Activated CD4-positive, CD25-positive, alpha-beta regulatory T cell (primary cell): ENCODE measurements at places on chromosomes 6 and 20.

DNA sequence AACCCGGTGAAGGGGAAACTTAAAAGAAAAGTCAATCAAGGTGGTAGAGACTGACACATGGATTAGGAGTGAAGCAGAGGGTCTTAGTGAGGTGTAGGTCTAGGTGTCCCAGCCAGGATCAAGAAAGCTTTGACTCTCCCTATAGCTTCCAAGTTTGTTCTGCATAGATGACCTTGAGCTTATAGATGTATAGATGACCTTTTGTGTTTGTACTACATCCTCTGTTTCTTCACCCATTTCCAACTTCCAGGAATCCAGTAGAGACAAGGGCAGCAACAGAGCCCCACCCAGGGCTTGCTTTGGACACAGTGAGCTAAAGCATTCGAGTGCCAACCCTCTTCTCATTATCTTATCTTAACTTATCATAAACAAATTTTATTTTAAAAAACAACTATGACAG lies 1.8 kb upstream of the MRPS18A start:
- no peak for DNase-seq

DNA sequence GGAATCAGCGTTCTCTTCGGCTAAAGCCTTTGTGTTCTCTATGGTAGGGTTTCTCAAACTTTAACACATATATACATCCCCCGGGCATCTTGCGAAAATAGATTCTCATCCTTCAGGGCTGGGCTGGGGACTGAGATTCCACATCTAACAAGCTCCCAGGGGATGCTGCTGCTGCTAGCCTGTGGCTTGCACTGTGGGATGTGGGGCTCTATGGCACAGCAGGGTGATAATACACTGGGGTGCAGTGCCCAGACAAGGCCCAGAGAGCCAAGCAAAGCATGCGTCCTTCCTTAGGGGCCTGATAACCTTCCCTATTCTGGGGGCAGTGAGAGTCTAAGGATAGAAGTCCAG lies 102.0 kb downstream of the LAMP5 start:
- DNase-seq: no peak

GRCh38 chr6:29941471-29941870 lies 861 bp upstream of the HLA-A start:
- DNase-seq: no peak

GRCh38 chr20:32506721-32507120 lies 78.4 kb downstream of the NOL4L start:
- no peak for DNase-seq

- no peak for DNase-seq
Observed at GRCh38 chr20:10113746-10114145, 79.0 kb downstream of the ANKEF1 start.

DNA sequence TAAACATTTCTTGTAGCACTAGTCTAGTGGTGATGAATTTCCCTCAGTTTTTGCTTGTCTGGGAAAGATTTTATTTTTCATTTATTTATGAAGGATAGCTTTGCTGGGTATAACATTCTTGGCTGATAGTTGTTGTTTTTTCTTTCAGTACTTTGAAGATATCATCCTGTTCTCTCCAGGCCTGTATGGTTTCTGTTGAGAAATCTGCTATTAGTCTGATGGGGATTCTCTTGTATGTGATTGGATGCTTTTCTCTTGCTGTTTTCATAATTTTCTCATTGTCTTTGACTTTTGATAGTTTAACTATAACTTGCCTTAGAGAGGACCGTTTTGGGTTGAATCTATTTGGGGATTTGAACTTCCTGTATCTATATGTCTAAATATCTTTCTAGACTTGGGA lies 207.1 kb downstream of the PACRG start:
- DNase-seq: no peak

DNA sequence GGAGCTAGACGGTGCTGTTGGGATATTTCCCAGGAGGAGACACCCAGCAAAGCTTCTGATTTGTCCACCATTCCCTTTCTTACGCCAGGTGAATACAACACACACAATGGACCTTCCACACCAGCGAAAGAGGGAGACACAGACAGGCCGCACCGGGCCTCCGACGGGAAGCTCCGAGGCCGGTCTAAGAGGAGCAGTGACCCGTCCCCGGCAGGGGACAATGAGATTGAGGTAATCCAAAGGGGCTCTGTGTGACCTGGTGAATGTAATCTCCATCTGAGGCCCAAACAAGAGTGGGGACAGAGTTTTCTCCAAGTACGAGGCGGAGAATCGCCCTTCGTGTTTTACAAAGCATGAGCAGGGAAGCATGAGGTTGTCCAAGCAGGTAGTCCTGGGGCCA lies 194.5 kb downstream of the EYA2 start:
- DNase-seq: no peak

GRCh38 chr20:60787276-60787675 lies 464.8 kb upstream of the CDH4 start:
- no peak for DNase-seq

- DNase-seq: peak; percentile 22
Observed at GRCh38 chr20:10511509-10512251, 76.6 kb downstream of the SLX4IP start.

DNA sequence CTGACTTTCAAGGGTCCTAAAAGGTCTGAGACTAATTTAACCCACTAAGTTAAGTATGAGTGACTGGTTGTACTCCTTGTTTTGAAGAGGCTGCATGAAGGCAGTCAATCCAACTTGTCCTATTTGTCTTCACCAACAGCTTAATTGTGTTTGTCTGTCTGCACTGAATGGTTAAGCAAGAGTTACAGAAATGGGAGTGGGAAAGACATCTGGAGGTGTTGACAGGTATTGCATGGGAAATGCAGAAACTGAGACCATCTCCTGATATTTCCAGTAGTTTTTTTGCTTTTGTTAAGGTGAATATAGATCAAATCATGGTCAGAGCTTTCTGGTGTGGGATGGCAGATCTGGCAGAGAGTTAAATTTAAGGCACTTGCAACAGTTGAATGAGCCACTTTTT lies 6.5 kb downstream of the FUT9 start:
- no peak for DNase-seq

DNA sequence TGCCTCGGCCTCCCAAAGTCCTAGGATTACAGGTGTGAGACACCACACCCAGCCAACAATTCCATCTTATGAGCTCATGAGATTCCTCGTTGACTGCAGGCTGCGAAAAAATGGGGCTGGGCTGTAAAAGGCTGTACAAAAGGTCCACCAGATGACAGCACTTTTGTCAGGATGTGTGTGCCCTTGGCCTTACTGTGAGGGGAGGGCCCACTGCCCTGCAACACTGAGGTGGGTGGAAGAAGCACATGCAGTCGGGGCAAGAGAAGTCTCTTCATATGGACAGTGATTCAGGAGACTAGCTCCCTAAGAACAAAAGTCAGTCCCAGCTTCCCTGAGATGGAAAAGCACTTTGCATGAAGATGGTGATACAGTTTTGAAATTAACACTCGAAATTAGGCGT lies 50.5 kb downstream of the KCTD20 start:
- DNase-seq: no peak

DNA sequence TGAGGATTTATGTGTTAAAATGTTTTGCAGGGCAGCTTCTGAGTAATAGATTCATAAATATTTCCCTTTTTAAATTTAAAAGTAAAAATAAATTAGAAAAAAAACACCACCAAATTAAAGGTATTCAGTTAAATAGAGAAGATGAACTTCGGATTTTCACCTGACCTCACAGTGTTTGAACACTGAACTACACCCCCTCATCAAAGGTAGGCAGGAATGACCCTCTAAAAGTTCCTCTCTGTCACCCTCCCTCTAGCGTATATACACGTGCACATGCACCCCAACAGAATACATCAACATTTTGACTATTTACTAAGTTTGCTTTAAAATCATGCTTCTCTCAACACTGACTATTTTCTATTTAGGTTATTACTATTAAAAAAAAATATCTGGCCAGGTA lies 528.3 kb downstream of the QKI start:
- no peak for DNase-seq

DNA sequence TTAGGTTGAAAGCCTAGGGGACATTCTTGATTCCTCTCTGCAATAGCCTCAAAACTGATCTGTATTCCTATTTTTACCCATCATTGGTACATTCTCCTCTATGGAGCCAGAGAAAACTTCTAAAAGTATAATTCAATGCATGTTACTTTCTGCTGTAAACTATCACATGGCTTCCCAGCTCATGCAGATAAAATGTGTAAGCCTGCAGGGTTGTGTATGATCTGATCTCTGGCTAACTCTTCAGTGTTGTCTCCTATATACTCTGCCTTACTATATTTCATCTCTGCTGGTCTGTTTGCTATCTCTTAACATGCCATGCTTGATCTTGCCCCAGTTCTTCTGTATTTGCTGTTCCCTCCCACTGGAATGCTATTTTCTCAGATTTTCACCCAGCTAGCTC lies 323.3 kb upstream of the RSPO3 start:
- DNase-seq: no peak

GRCh38 chr6:139882977-139883728 lies 508.7 kb upstream of the CITED2 start:
- no peak for DNase-seq

- DNase-seq: no peak
Observed at GRCh38 chr20:53597521-53598120, 4.0 kb upstream of the ZNF217 start.

DNA sequence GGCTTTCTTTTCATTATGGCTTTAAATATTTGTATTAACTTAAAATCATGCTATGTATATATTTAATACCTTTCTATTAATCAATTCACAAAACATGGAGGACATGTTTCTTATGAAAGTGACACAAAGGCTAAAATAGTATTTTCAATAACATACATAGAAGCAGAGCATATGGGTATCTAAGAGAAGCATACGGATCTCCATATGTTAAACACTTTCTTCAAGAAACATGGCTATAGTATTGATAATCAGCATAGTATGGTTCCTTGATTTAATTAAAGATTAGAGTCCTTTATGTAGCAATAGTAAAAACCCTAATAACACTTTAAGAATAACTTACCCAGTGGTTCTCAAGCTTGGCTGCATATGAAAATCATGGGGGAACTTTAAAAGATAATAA lies 58.5 kb downstream of the GRIK2 start:
- DNase-seq: no peak

- no peak for DNase-seq
Observed at GRCh38 chr6:1820165-1820564, 210.4 kb downstream of the FOXC1 start.

DNA sequence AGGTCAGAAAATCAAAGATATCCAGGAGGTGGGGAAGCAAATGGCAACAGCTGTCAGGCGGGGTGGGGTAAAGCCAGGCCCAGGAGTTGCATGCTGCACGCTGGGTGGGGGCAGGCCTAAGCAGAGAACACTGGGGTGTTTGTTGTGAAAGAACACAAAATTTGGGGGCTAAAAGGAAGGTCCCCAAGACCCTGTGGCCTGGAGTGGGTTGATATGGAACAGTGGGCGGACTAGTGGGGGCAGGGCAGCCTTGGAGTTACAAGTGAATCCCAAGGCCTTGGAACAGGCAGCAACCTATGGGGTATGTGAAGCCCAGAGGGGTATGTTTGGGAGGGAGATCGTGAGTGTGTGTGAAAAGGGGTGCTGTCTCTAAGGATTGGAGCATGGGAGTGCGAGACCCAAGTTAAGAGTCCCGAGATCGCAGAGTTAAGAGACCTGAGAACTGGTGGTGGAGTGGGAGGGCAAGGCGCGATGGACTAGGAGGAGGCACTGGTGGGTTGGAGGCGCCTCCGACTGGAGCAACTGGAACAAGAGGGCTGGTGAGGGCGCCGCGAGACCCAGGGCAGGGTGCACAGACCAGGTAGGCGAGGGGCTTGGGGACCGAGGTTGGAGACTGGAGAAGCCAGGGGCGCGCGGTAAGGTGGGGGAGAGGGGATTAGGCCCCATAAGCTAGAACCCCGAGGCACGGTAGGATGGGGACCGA lies 658 bp downstream of the CUL7 start:
- DNase-seq: no peak

- no peak for DNase-seq
Observed at GRCh38 chr20:34355427-34355826, 7.6 kb upstream of the ITCH start.

DNA sequence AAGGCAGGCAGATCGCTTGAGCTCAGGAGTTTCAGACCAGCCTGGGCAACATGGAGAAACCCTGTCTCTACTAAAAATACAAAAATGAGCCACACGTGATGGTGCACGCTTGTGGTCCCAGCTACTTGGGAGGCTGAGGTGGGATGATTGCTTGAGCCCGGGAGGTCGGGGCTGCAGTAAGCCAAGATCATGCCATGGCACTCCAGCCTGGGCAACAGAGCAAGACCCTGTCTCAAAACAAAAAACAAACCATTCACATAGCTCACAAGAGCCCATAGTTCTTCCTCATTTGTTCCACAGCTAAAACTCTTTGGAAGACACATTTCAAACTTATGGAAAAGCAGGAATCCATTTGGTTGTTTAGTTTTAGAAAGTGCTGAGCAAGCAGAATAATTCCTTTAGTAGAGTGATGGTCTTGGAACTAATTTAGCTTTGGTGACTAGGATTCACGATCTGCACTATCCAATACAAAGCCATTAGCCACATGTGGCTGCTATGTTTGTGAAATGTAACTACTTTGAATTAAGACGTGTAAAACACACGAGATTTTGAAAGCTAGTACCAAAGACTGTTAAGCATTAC lies 4.1 kb downstream of the ZNFX1 start:
- DNase-seq: no peak

DNA sequence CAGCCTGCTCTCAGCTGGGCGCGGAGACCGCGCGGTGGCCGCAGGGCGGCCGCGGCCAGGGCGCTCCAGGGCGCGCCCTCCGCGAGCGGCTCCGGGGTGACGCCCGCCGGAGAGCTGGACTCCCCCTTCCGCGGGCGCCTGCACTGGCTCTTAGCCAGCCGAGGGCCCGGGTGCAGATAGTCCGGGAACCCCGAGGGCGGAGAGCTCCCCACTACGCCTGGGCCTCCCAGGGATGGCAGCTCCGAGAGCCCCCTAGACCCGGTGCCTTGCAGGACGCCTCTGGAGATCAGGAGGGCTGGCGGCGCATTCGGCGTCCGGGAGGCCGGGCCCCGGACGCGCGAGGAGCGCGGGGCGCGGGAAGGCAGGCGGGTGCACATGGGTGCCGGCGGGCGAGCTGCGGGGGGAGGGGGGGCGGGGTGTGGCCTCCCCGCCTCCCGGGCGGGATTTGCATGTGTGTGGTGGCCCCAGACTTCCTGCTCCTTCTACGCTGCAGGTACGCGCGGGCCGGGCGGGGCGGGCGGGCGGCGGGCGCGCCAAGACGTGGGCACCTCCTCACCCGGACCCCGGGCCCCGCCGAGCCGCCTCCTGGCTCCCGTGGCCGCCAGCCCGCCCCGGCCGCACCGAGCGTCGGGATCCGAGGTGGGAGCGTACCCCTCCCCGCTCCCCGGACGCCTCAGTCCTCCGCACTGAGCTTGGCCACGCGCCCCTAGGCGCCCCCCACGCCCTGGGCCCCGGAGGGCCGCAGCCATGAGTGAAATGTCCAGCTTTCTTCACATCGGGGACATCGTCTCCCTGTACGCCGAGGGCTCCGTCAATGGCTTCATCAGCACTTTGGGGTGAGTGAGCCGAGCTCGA lies at the start of gene ITPR3:
ITPR3 (plus strand) TSS at position 467 of the 855 bp plus-strand sequence; CDS start at position 748, 281 bp downstream.
- peak; percentile 64 for DNase-seq

- DNase-seq: no peak
Observed at GRCh38 chr20:58778760-58779159, 71.9 kb downstream of the GNAS-AS1 start.

- no peak for DNase-seq
Observed at GRCh38 chr6:52731719-52732118, 31.6 kb downstream of the GSTA2 start.
